ENCODE measurements at places on chromosomes 4 and X.

DNA sequence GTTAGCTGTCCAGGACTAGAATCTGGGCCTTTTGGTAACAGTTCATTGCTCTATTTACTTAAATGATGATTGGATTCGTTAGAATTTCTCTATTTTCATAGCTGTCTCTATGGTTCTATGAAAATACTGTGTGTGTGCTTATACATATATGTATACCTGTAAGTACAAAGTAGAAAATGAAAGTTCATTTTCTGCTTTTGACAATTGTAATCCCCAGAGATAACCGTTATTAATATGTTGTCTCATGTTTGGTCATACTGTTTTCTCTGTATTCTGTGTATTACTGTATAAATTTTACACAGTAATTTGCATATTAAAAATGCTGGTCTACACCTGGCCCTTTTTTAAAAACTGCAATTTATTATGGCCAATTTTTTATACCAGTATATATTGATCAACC is 55.4 kb downstream of the CLCN3 start:
- no peak for DNase-seq

- DNase-seq, result no peak
These were observed 177.9 kb upstream of the TENM3 start for GRCh38 chr4:182065255-182065654.

DNA sequence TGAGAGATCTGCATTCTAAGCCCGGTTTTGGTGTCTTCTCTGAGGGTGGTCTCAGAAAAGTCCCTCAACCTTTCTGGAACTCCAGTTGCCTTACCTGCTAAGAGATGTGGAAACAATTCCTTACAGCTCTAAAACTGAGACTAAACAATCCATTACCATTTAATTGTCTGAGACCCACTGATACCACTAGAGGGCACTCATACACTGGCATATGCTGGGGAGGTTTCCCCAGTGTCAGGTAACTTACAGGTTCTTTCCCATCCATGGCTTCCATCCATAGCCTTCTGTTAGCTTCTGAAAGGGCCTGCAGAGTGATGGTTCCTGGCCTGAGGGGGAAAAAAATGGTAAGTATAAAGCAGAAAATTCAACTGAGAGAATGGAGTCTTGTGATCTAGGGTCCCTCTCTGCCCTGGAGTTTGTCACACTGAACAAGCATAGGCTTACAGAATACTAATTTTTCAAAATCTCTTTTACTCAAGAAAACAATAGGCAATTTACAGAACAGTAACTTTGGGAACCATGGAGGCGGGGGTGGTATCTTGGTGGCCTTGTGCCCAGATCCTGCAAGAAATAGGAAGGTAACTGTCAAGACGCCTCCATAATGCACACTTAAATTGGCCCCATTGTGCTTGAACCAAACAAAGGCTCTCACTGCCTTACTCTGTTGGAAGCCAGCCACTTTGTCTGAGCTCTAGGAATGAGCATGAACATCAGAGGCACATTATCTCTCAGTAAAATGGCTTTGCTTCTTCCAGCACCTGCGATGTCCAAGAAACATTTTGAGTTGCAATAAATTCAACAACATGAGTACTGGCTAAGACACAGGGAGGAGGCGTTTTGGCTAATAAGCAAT is 236.1 kb downstream of the OPHN1 start:
- DNase-seq, result no peak

- no peak for DNase-seq
These were observed 1.6 kb upstream of the PDGFRA start for GRCh38 chr4:54227256-54228055.

DNA sequence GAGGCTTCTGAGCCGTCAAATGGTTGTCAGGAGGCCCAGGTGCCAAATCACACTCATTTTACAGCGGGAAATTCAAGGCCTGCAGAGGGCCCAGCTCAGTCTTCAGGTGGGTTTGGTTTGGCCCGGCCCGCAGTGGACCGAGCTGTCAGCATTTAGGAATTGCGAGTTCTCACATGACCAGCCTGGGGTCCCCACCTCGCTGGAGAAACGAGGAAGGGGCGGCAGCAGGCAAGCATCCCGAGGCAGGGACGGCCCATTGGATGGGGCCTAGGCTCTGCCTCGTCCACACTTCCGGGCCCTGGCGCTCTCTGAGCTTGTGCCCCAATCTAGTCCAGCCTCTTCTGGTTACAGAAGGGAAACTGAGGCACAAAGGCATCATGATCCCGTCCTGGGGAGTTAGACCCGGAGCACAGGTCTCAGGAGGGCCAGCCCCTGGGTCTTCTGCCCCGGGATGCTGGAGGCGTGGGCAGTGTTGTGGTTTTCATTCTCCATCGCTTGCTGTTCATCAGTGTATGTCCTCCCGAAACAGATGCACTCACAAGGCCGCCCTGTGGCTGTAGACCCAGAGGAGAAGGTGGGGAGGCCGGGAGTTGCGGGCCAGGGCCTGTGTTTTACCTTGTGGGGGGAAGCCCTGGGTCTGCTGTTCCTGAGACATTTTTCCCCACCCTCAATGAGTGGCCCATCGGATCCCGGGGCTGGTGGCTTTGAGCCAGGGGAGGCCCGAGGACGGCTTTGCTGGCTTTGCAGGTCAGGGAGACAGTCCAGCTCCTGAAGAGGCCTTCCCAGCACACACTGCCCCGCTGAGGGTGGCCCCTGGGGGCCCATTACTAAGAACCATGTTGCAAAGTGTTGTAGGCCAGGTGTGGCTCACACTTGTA is 8.9 kb downstream of the PSAPL1 start:
- DNase-seq, result no peak

DNA sequence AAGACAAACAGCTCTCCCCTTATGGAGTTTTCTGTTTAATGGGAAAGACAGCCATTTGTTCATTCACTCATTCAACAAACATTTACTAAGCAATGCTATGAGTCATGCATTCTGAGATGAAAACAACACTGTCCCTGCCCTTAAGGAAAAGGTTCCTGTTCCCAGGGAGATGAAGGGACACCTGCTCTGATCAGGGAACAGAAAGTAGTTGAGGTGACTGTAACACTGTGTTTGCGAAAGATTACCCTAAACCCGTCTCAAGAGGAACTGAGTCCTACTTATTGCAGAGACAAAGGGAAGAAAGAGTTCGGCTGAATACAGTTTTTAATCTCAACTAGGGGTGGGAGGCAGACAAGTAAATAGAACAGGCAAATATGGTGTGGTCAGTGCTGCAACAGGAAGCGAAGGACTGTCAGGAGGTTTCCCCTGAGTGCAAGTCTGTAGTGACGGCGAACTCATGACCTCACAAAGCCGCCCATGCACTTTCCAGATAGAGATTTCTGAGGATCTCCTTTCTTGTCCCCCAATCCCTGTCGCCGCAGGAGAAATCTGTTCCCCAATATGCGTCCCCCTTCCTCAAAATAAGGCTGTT is 712 bp downstream of the STX18 start:
- no peak for DNase-seq

GRCh38 chr4:110634350-110635162 is 11.7 kb upstream of the PITX2 start:
- no peak for DNase-seq

GRCh38 chr4:11138964-11139363 is 289.7 kb downstream of the HS3ST1 start:
- DNase-seq, result no peak

GRCh38 chr4:10197952-10198351 is 81.4 kb upstream of the WDR1 start:
- no peak for DNase-seq

DNA sequence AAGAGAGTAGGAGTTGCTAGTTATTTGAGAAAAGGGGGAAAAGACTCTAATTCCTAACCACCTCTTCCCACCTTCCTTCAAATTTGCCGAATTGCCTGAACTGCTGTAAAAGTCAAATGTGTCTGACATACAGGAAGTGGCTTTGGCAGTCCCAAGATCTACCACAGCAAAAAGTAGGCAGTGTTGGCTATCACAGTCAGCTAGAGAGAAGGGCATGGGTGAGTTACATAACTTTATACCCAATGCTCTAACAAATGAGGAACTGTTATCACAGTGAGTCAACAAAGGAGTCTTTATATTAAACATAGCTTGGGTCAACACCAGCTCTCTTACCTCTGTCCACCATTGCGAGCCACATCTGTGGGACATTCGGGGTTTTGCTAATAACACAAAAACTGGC is 2.4 kb upstream of the MBNL3 start:
- DNase-seq, result peak; percentile 56

DNA sequence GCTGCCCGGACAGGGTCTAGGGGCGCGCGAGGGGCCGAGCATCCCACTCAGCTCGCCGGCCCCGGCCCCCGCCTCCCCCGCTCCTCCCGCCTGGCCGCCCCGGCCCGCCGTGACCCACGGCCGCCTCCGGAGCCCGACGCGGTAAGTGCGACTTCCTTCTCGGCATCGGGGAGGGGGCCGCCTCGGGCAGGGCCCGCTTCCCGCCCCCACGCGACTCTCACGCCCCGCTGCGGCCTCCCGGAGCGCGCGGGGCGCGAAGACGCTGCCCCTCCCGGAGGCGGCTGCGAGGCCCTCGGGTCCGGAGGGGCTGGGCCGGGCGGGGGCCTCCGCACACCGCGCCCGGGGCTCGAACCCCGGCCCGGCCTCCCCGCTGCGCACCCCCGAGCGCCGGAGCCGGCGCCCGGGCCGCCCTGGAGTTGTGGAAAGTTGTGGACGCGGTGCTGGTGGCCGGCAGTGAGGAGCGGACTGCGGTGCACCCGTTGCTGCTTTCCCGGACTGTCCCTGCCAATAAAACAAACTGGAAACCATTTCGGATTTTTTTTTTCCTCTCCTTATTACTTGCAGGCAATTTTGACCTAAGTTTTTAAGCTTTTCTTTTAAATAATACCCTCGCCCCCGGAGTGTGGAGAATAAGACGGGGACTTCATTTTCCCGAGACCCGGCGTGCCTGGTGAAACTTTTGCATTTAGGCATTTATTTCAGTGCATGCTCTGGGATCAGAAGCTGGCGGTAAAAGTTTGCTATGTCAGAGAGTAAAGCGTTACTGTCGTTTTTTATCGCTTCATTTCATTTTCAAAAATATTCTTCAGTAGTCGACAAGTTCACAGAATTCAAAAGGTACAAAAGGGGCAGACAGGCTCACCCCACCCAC is 13.0 kb upstream of the TMEM156 start:
- peak; percentile 69 for DNase-seq

GRCh38 chr4:84481077-84481859 is 17.8 kb downstream of the NKX6-1 start:
- DNase-seq, result no peak

DNA sequence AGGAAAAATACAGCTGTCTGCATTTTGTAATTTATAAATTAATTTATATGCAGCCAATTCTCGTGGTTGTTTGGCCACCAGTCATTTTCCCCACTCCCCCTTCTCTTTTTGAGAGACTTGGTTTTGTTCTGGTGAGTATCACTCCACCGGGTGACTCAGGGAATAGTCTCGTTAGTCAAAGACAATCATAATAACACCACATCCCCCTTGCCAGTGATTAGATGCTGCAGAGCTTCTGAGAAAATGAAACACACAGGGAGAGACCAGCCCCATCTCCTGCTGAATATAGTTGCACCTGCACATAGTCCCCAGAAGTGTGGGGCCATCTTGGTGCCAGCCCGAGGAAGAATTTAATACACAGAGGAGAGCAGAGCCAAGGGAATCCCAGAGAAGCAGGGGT is 8.0 kb upstream of the FNIP2 start:
- DNase-seq, result no peak

GRCh38 chr4:86917212-86918039 is 17.4 kb upstream of the AFF1 start:
- no peak for DNase-seq

GRCh38 chr4:176805155-176805554 is 12.4 kb upstream of the VEGFC start:
- DNase-seq, result no peak

- no peak for DNase-seq
These were observed 101.1 kb downstream of the DCAF12L2 start for GRCh38 chrX:126064901-126065541.

- no peak for DNase-seq
These were observed 47.7 kb upstream of the ADGRL3 start for GRCh38 chr4:61152433-61152832.
